ENCODE measurements at places on chromosomes 7 and 10.
A peak's percentile ranks its signal among the peaks of the same experiment; 100 is the strongest.

DNA sequence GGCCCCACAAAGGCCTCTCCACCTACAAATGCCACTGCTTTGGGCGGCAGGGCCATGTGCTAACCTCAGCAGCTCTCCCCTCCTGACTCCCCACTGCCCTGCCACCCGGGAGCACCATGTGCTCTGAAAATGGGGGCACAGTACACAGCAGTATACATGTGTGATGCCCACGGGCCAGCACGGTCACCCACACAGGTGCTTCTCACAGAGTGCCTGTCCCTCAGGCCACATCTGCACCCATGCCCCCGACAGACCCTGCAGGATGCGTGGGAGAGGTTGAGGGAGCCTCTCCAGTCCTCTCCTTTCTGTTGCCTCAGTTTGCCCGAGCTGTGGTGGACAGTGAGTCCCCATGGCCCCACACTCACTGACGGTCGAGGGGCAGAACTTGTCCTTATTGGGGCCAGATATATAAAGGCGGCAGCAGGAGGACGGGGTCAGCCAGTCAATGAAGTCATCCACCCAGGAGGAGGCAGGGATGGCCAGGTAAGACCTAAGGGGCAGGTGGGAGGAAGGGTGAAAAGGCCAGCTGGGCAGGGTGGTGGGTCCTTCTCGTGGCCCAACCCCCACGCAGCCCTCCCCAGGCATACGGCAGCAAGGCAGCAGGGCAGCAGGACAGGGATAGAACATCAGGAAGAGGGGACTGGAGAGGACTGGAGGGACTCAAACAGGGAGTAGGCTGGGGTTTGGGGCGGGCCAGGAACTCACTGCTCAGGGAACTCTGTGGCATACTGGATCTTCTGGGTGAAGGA, 19.6 kb downstream of the NPC1L1 start:
- DNase-seq, result no peak

- DNase-seq, result no peak
Measured at GRCh38 chr10:24502006-24502405, 221.7 kb downstream of the ARHGAP21 start.

DNA sequence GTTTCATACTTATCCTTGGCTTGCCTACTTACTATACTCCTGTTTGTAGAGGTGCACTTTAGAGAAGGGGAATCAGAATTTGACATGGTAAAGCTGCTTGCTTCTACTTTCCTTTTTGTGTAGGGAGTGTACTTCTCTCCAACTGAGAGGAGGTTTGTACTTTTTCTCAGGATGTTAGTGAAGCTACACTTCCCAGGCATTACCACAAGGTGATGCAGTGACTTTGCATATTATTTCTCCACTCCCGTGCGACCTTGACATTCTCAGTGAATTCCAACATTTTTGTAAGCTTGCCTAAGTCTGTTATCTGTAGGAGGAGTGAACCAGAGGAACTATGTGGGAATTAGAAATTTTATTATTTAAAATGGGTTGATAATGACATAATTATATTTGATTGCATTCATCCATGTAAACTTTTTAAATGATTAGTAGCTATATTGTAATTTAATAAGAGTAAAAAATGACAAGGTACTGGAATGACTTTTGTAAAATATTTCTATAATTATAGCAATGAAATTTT, 5.2 kb downstream of the TAX1BP1 start:
- no peak for DNase-seq

GRCh38 chr10:63288170-63288569, 155.0 kb downstream of the NRBF2 start:
- no peak for DNase-seq

GRCh38 chr7:66301737-66302136, 96.6 kb downstream of the TPST1 start:
- no peak for DNase-seq

DNA sequence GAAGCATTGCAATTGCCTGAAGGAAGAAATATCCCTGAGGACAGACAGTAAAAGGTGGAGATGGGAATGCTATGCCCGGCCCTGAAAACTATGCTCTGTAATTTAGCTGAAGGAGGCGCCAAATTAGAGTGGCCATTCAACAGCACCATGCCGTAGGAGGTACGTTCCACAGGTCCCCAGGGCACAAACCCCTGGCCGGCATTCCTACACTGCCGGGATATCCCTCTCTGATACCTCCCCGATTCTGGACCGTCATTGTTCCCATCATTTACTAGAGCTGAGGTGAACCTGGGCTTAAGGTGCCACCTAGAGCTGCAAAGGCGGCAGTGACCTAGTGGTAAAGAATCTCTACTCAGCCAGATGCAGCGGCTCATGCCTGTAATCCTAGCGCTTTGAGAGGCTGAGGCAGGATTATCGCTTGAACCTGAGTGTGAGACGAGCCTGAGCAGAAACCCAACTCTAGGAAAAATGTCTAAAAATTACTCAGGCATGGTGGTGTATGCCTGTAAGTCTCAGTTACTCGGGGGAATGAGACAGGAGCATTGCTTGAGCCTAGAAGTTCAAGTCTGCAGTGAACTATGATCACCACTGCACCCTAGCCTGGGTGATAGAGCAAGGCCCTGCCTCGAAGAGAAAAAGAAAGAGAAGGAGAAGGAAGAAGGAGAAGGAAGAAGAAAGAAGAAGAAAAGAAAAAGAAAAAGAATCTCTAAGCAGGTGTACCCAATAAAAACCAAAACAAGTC, 53.0 kb upstream of the TNKS2 start:
- DNase-seq, result no peak

- no peak for DNase-seq
Measured at GRCh38 chr7:8162181-8162580, 99.8 kb downstream of the ICA1 start.

GRCh38 chr7:21944616-21945453, 864 bp downstream of the CDCA7L start:
- DNase-seq, result peak; percentile 33

DNA sequence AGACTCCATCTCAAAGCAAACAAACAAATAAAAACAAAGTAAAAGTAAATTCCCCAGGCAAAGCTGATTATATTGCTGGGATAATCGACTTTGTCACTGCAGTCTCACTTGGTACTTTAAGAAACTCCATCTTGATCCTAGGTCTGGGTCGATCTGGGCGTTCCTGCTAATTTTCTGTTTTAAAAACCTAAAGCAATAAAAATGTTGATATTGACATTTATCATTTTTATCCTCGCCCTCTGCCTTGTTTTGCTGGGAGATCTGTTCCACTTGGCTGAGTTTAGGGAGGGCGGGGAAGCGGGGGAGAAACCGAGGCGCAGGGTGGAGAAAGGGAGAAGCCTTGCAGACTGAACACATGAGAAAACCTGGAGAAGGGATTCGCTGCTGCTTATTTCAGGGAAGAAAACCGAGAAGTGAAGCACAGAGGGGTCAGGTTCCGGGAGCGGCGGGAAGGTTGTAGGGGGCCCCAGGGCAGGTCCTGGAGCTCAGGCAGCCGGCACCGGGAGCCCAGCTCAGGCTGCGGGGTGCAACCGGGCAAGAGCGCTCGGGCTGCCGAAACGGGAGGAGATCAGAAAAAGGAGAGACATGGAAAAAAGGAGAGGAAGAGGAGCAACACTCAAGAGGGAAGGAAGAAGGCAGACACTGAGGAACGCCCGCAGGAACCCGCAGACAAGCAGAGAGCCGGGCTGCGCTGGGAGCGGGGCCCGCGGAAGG, 27.3 kb upstream of the KMT2C start:
- peak; percentile 3 for DNase-seq

GRCh38 chr10:17026686-17027485, 102.7 kb downstream of the CUBN start:
- peak; percentile 67 for DNase-seq

DNA sequence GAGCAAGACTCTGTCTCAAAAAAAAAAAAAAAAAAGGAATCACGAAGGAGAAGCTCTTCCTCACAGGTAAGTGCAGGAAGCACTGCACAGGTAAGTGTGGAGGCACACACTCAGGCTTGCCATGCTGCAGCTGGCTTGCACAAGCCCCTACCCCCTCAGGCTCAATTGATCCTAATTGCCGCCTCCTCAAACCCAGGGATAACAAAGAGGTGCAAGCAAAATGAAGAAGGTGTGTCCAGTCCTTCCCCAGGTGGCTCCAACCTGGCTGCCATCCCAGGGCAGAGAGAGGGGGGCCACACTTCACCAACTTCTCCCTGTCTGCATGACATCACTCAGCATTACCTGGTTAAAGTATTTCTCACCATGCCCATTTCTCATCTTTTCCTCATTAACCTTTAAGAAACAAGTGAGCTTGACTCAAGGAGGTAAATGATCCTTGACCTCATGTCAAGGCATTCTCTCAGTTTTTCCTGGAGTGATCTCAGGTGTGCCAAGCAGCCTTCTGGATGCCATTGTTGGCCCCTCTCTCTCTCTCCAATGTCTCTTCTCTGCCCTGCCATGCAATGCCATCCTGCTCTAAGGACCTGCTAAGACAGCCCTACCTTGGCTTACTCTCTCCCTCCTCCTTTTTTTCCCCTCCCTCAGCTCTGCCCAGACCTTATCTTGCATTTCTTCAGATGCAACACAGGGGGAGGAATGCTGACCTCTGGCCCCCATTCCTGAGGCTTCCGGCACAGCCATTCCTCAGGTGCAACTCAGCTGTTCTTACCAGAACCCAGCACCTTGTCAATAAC, 13.0 kb upstream of the TRPV6 start:
- no peak for DNase-seq

GRCh38 chr10:122475591-122476332, 14.4 kb downstream of the HTRA1 start:
- no peak for DNase-seq

DNA sequence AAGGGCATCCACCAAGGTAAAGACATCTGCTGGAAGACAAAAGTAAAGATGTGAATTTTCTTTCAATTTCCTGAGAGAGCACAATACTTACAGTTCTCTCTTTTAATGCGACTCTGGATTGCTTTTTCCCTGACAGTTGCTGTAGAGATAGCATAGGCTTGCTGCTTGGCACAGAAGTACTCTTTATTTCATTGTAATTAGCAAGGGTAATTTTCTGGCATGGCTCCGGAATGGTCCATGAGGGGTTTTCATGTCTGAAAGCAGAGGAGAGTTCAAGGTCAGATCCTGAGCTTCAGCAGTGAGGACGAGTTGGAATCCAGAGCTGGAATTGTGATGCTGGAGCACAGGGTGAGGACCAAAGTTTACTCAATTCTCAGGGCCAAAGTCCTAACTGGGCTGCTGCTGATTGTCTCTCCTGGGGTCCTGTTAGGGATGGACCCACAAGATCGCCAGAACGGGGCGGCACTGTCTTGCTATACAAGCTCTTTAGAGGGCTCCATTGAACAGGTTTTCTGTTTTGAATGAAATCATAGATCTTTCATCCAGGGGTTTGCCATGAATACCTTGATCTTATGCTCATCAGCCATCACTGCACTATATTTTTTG, 190.0 kb upstream of the MKI67 start:
- no peak for DNase-seq

GRCh38 chr7:92092210-92092609, 42.1 kb downstream of the CYP51A1 start:
- no peak for DNase-seq

- no peak for DNase-seq
Measured at GRCh38 chr7:3573151-3573550, 272.1 kb downstream of the SDK1 start.

GRCh38 chr7:18552316-18552916, 56.9 kb downstream of the HDAC9 start:
- DNase-seq, result no peak

- DNase-seq, result no peak
Measured at GRCh38 chr7:6531492-6532279, 19.6 kb downstream of the GRID2IP start.

DNA sequence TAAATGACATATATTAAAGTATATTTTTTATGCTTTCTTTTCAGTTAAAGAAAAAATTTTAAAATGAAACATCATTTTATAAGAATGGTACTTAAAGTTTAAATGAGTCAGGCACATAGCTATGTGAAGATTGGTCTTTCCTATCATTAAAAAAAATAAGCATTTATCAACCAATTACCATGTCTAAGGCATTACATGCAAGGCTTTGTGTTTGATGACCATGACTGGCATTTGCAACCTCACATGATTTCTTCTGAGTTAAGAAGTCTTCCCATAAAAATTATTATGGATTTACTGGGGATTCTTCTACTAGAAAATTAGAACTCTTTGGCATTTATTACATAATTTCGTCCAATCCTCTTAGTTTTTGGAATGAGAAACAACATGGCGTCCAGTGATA, 776.1 kb downstream of the MAGI2 start:
- no peak for DNase-seq

DNA sequence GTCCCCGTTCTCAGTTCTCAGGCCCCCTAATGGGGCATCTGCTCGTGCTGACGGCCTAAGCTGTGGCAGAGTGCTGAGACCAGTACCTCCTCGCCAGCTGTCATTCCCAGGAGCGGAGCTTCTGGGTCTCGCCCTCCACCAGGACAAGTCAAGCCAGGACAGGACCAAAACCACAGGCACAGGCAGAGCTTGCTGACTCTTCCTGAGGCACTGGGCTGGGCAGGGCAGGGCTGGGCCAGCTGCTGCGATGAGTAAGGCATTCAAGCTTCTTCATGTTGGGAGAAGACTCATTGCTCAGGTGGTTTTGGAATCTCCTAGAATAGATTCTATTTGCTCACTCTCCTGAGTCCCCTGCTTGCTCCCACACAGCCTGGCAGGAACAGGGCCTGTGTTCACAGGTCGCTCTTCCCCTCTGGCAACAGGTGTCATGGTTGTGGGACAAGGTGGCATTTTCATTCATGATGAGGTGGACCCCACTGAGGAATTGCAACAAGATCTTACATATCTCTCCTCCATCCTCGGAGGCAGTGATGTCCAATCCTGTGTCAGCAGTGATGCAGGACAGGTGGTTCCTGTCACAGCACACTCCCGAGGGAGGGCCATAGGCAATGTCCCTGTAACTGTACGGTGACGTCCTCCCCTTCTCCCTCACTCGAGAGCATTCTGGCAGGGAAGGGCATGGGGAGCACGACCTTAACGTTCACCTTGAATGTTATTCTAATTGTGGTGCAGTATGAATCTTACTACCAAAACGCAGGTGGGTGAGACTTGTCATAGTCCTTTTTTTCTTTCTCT, 17.0 kb upstream of the SH3PXD2A start:
- DNase-seq, result no peak

- DNase-seq, result no peak
Measured at GRCh38 chr7:94621120-94621519, 34.8 kb downstream of the SGCE start.

DNA sequence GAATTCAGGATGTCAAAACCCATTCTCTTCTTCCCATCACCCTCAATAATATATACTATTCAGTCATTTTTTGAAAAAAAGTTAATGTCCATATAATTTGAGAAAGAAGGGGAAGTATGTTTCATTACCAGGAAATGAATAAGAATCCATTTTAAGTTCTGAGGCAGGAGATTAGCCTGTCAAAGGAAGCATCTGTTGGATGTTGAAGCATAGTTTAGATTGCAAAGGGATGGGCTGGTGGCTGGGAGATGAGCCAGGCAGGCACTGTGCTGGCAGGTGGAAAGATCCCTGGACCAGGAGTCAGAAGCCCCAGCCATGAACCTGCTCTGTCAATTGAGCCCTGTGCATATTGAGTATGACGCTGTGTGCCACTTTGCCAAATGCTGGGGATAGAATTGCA, 48.4 kb upstream of the CRTAC1 start:
- no peak for DNase-seq

- DNase-seq, result no peak
Measured at GRCh38 chr10:53939654-53940053, 861.4 kb downstream of the PCDH15 start.
